ENCODE measurements at places on chromosomes 6 and 20.
A peak's percentile ranks its signal among the peaks of the same experiment; 100 is the strongest.

DNA sequence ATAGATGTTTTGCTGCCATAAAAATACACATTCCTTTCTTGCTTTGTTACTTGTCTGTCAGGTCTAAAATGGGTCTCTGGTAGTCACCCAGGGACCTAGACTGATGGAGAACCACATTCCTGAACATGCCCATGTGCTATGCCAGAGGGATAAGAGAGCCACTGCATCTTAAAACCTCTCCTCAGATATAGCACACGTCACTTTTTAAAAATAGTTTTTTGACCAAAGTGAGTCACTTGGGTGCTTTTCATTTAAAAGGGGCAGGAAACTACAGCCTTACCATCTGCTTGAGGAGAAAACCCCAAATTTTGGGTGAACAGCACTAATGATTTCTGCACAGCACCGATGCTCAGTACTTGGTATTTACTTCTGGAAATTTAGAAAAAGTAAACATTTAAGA lies 197.8 kb downstream of the OGFRL1 start:
- no peak for DNase-seq

DNA sequence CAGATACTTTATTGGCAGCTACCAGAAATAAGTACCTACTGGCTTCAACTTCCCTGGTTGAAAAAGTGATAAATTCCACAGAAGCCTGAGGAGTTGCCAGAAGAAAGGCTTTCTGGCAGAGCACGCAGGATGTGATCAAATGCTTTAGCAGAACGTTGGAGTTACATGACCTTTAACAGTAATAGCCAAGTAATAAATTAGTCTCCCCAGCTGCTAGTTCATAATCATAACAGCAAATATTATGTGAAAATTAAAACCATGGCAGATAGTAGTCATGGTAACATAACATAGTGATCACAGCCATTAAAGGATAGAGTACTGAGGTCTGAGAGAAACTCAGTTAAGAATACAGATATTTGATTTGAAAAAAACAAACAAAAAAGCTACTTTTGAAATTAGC lies 567.7 kb downstream of the ADGRB3 start:
- no peak for DNase-seq

DNA sequence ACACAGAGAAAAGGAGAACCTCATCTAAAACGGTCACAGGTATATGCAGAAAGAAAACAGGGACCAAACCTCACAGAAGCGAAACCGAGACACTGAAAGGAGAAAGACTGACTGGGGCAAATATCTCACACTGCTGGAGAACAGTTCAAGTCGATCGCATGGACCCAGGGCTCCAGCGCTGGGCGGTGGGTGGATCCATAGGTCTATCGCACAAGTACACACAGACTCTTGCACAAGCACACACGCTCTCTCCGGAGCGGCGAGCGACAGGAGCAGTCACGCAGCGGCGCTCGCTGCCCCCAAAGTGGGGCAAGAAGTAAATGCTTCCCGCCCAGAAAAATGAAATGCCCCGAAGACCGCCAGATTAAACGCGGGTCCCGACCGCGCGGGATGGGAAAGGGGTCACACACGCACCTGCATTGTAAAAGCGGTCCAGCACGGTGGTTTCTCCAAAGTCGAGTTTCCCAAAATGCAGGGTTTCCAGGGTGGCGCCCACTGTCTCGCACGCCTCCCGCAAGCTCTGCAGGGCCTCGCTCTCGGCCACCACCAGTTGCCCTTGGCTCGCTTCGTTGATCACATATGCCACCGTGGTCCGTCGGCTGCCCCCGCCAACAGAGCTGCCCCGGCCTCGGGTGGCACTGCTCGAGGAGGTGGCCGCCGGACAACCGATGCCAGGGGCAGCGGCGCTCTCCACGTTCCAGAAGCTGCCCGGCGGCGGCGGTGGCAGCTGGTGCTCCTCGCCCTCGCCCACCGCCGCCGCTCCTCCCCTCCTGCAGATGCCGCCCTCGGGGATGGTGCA lies 782 bp downstream of the MAP3K5 start:
- peak; percentile 15 for DNase-seq

DNA sequence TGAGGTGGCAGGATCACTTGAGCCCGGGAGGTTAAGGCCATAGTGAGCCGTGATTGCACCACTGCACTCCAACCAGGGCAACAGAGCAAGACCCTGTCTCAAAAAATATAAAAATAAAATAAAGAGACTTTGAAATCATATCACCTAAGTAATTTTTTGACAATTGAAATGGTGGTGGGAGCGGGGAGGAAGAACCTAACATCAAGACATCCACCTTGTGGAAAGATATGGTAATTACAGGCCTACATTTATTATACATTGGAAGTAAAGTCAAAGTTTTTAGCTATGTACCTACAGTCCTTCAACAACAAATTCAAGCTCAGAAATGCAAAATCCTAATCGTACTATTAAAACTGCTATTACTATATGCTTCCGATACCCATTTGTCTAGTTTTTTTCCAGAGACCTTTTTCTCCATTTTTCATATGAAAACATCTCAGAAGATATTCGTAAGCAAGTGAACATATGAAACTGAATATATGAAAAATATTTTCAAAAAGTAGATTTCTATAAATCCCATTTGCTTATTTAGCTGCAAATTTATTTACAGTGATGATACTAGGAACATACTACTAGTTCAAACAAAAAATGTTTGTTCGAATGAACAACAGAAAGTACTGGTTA lies 83.3 kb downstream of the SYCP2 start:
- no peak for DNase-seq

DNA sequence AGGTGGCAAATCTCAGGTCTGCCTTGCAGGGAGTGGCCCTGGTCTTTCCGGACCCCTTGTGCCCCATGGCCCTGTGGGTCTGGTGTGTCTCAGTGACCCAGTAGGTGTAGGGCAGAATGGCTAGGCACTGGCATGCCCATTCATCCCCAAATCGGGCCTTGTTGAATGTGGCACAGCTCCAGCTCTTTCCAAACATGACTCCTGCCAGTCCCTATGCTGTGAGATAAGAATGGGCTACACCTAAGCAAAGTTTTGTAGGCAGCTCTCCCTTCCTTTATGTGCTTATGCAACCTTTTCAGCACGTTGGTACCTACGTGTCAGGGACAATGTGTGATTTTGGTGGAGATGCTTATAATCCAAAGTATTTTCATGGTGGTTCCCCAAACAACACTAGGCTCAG lies 33.9 kb downstream of the FOXO3 start:
- no peak for DNase-seq
